Dermis microvascular lymphatic vessel endothelial cell (primary cell): ENCODE measurements at places on chromosomes 13 and 19.

DNA sequence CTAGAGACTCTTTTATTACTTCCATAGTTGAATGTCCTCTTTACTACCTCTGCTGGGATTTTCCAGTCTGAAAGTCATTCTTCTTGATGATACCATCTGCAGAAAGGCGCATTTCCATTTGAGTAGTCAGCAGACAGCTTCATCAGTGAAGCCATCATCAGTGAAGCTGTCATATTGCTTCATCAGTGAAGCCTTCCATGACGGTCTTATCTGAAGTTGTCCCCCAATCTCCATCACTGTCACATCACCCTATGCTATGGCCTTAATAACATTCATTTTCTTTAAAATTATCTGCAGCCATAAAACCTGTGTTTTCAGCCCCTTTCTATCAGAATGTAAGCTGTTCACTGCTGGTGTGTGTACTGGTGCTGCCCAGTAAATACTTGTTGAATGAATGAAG lies 151.6 kb downstream of the B3GLCT start:
- no peak for DNase-seq

- DNase-seq: no peak
Observed at GRCh38 chr13:95906999-95907398, 146.2 kb downstream of the UGGT2 start.

- no peak for DNase-seq
Observed at GRCh38 chr19:31519256-31519655, 170.0 kb upstream of the TSHZ3 start.

DNA sequence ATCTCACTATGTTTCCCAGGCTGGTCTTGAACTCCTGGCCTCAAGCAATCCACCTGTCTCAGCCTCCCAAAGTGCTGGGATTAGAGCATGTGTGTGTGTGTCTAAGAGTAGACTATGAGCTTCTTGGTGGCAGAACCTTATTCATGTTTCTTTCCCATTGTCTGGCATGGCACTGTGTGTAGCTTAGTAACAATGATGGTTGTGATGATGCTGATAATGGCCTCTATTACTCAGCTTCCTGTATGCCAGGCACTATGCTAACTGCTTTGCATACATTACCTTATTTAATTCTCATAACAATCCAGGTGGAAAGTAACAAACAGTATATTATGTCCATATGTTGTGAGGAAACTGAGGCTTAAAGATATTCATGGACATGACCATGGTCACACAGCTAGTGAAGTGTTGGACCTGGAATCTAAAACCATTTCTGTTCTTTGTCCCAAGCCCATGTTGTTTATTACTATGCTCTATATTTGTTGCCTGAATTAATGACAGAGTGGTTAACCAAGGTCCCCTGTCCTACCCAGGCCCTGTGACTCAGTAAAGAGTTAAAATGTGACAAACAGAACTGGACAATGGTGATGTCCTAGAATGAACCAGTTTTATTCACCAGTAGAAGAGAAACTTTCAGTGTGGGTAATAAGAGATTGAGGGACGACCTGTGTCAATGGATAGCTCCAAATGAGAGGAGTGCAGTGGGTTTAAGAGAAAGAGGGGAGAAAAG lies 109.6 kb downstream of the KLF5 start:
- DNase-seq: peak; percentile 17

GRCh38 chr19:28574212-28574611 lies 638.7 kb downstream of the UQCRFS1 start:
- DNase-seq: no peak

- DNase-seq: peak; percentile 47
Observed at GRCh38 chr19:4393947-4394590, 6.3 kb downstream of the SH3GL1 start.

GRCh38 chr19:32199501-32200040 lies 145.8 kb upstream of the ZNF507 start:
- DNase-seq: no peak

DNA sequence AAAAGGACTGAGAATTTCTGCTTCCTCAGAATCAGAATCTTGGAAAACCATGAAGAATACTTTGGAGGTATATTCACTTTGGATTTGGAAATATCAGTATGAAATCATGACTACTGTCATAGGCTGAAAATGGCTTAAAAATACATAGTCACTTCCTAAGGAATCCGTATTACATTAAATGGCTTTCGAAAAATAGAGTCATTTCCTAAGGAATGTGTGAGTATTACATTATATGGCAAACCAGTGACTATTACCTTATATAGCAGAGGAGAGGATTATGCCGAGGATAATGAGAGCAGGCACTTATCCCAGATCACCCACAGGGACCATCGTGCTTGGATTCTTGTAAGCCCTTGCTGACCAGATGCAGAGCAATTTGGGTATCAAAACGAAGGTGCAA lies 1471.8 kb downstream of the EFNB2 start:
- no peak for DNase-seq

GRCh38 chr13:27699952-27700351 lies 78.3 kb downstream of the POLR1D start:
- DNase-seq: no peak

DNA sequence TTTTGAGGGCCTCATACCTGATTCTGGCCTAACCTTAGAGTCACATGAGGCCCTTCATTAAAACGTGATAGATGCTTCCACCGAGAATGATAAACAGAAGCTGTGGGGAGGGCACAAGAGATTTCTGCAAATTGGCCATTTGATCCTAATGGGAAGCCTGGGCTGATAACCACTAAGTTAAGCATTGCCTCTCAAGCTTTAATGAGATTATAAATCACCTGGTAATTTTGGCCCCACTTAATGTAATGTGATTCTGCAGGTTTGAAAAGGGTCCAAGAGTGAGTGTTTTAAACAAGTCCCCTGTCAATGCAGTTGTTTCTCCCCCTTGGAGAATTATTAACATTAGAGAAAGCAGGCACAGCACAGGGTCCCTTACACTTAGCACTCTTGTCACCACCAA lies 42.0 kb downstream of the ZNF486 start:
- no peak for DNase-seq

GRCh38 chr19:52942386-52943133 lies 19.3 kb upstream of the ZNF888 start:
- DNase-seq: peak; percentile 49

GRCh38 chr13:78239714-78240113 lies 321.1 kb upstream of the EDNRB start:
- DNase-seq: no peak

- no peak for DNase-seq
Observed at GRCh38 chr13:110536006-110536693, 25.4 kb downstream of the RAB20 start.

DNA sequence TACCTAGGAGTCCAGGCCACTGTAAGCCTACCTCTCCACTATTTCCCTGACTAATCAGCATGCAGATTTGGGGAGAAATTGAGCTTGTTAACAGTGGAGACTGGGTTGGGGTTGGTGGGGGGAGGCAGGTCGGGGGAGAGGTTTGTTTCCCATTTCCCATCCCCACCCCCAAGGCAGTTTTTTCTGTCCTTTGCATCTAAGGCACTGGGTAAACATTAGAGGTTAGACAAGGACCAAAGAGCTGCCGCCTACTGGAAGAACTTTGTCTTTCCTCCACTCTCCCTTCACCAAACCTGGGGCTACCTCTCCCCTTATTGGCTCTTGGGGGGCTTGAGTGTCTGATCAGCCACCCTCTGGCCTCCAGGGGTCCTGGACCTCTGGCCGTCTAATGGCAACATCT lies 953 bp downstream of the KCNN4 start:
- DNase-seq: no peak

DNA sequence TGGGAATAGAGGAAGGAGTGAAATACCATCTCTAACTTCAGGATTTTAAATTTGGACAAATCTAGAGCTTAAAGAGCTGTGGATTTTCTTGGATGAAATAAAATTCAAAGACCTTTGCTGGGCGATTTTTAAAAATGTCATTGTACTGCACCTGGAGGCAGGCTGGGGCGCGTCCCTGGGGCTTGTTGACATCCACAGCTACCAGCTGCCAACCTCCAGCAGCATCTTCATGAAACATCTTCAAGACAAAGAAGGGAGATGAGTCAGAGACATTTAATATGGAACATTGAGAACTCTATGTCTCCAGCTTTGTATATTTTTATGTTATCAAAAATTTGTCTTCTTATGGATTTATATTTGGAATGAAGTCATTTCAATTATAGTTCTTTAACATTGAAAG lies 132.5 kb downstream of the NALCN start:
- no peak for DNase-seq

DNA sequence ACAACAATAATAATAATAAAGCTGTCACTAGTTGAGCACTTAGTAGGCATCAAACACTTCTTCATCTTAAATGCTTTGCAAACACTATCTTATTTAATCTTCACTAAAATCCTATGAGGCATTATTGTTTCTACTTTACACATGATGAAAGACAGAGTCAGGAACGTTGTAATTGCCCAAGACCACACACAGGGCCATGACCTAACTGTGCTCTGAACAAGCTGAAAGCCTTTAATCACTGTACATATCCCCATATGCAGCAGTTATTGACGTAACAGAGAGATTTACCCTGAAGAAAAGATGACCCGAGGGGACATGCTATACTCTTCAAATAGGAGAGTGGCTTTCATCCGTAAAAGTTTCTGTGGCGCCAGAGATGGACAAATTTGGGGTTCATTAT lies 53.0 kb downstream of the SACS start:
- no peak for DNase-seq

GRCh38 chr19:37997911-37998344 lies 90.9 kb downstream of the SIPA1L3 start:
- DNase-seq: peak; percentile 75

DNA sequence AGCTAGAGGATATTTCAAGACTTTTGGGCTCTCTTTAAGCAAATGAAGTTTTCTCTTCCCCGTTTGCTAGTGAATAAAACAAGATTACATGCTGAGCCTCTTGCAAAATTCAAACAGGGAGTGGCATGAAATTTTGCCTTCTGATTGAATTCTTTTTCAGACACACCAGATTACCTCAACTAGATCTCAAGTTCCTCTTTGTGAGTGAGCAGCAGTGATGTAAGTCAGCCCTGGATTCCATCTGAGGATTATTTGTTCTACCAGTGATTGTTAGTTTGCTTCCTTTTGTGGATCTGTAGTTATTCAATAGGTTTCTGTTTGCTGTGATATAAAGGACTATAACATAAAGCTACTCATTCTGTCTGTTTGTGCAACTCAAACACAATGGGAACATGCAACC lies 407.7 kb downstream of the LMO7 start:
- no peak for DNase-seq

GRCh38 chr19:4369109-4369887 lies 25.9 kb downstream of the MPND start:
- no peak for DNase-seq

DNA sequence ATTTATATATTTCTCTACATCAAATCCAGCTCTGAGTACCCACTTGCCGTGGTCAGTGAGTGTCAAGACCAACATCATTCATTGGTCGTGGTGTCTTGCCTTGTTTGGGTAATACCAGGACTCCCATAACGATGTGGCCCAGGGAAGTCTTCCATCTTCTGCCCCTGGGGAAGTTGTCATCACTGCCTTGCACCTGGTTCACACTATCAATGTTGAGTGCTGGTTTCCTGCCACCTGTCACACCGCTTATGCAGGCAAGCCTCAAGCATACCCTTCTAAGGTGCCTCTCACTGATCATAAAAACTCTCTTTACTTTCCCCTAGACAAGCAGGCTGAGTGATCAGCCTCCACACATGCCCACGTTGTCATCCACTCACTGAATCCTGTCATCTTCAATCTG lies 382.4 kb downstream of the KCTD12 start:
- no peak for DNase-seq

DNA sequence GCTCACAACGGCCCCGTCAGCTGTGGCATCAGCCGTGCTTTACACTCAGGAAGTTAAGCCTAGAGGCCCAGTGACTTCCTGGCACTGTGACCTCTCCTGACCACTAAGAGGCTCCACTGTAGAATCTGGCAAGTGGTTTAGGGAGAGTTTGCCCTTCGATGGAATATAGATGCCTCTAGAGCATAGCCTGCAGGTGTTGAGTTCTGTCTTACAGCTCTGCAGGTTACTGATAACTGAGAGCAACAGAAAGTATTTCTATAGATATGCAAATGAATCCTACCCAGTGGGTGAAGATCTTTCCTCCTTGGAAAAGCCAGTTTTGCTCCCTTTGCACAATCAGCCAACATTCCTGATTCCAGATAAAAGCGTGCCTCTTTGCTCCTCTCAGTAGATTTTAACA lies 35.8 kb downstream of the ATP12A start:
- no peak for DNase-seq

GRCh38 chr13:49997955-49998354 lies 1.1 kb downstream of the TRIM13 start:
- no peak for DNase-seq

GRCh38 chr13:43285933-43286597 lies 262.7 kb downstream of the DNAJC15 start:
- DNase-seq: no peak

DNA sequence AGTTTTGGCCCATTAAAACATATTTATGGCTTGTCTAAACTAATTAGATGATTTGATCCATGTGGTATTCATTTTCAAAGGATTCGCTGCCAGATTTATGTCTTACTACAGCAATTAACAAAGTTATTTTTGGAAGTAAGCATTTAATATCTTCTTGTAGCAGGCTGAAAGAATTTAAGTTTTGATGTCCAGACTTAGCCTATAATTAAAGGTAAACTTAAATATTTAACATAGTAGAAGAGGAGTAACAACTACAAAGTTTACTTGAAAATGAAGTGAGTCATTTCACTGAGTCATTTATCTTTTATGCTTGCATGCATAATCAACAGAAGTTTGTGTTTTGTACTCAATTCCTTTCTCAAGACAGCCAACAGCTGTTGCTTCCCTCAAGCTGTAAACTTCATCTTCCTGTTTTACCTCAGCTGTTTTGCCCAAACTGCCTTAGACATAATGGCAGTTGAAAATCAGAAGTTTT lies 58.1 kb downstream of the EDNRB start:
- no peak for DNase-seq

GRCh38 chr13:49357694-49358093 lies 86.2 kb downstream of the CAB39L start:
- no peak for DNase-seq

- no peak for DNase-seq
Observed at GRCh38 chr13:113981194-113981605, 7.3 kb upstream of the C13orf46 start.

GRCh38 chr13:73235385-73235784 lies 176.6 kb downstream of the KLF5 start:
- no peak for DNase-seq

DNA sequence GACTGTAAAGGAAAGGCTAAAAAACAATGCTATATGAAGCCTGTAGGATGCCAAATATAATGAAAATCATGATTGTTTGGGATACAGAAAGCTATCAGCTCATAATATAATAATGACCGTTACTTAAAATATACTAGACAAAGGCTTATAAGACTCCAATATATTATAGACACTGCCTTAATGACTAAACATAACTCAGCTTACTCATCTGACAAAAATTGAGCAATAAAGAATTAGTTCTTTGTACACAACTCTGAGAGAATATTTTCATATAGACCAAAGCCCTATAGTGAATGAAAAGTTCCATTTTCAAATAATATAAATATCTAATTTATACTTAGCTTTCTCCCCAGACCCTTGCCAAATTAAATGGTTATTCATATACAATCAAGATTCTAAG lies 283.3 kb downstream of the DIAPH3 start:
- no peak for DNase-seq

GRCh38 chr13:32234914-32235313 lies 80.2 kb downstream of the ZAR1L start:
- DNase-seq: no peak

GRCh38 chr13:41307884-41308640 lies 3.0 kb upstream of the NAA16 start:
- no peak for DNase-seq
